ENCODE measurements at places on chromosomes 6 and 20.

- no peak for DNase-seq
Measured at GRCh38 chr6:47203266-47203937, 106.3 kb downstream of the TNFRSF21 start.

- DNase-seq: no peak
Measured at GRCh38 chr20:63522091-63522868, 1.7 kb downstream of the PPDPF start.

DNA sequence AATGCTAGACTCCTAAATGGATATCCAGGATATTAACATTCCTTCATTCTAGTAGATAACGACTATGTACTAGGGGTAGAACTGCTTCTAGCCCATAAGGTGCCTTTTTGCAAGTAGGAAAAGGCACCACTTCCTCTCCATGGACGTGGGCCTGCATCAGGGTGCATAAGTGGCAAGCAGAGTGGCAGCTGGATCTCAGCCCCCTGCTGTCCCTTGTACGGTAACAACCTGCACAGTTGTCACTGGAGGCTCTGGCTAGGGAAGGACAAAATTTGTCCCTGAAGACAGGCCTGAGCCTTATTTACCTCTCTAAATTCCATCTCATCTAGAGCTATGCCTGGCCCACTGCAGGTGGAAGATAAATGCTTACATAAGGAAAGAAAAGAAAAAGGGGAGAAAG, 42.5 kb upstream of the SAYSD1 start:
- no peak for DNase-seq

DNA sequence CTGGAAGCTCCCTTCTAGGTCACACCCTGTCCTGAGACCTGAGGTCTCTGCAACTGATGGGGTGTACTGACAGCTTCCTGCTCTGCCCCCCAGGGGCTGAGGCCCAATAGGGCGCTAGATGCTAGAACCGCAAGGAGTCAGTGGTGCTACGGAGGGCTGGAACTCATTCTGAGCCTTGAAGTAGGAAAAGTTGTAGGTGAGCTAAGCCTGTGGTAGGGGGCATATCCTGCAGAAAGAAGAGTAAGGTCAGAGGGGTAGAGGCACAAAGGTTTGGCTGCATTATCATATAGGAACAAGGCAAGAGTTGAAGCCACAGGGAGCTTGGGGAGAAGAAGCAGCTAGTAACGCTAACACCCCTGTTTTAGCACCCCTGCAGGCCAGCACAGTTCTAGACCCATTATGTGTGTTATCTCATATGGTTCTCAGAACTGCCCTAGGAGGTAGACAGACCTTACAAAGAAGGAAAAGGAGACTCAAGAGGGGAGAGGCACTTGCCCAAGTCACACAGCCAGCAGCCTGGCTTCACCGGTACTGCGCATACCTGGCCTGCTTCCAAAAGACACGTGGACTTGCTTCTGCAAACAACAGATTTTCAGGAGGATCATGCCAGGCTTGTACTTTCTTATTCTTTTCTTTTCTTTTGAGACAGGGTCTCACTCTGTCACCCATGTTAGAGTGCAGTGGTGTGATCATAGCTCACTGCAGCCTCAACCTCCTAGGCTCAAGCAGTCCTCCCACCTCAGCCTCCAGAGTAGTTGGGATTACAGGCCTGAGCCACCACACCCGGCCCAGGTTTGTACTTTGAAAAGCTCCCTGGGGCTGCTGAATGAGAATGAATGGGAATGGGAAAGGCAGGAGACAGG, 156.1 kb downstream of the MRPL14 start:
- DNase-seq: no peak

- no peak for DNase-seq
Measured at GRCh38 chr20:4070323-4071177, 55.2 kb upstream of the RNF24 start.

GRCh38 chr20:4435225-4435624, 286.5 kb upstream of the PRND start:
- no peak for DNase-seq

- no peak for DNase-seq
Measured at GRCh38 chr6:5670811-5671561, 335.7 kb downstream of the NRN1 start.

DNA sequence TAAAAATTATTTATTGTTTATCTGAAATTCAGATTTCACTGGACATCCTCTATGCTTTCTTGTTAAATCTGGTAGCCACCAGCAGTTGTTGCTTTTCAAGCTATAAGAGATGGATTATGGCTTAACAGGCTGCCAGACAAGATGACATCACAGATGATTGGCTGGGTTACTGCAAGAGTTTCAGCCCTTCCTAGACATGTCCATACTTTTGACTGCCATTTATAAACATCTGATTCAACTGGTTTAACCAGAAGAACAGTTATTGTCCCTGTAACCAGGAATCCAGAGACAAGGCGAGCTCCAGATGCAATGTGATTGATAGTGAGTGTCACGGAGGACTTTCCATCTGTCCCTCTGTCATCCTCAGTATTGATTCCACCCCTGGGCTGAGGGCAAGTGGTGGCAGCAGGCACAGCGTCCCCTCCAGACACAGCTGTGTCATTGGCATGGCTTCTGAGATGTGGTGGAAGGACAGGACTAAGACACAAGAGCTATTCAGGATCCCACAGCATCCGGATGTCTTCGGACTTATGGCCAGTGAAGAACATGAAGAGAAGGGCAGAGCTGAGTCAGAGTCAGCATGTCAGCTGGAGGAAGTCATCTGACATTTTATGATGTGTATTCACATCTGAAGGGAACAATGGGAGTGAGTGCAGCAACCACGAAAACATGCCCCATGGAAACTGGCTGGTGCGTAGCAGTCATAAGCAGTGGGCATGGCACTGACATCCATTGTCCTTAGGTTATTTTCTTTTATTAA, 284.5 kb upstream of the CDYL start:
- no peak for DNase-seq

DNA sequence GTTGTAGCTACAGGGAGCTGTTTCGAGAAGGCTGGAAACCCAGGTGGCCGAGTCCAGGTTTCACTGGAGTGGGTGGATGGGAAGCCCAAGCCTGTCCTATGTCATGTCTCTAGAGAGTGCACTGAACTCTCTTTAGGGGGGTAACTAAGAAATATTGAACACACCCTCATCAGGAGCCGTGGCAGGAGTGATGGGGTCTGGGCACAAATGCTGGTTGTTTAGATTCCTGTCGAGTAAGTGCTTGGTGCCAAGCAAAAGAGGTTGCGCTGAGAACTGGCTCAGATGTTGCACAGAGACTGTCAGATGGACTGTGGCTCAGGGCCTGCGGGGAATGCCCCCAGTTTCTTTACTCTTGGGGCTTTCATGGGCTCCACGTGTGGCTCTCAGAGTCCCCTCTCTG, 7.3 kb upstream of the FAM209A start:
- no peak for DNase-seq

GRCh38 chr20:11376998-11377397, 540.7 kb upstream of the BTBD3 start:
- DNase-seq: no peak

- DNase-seq: no peak
Measured at GRCh38 chr6:130994319-130995097, 68.5 kb downstream of the EPB41L2 start.

GRCh38 chr6:130720076-130720715, 107.0 kb upstream of the SMLR1 start:
- no peak for DNase-seq

DNA sequence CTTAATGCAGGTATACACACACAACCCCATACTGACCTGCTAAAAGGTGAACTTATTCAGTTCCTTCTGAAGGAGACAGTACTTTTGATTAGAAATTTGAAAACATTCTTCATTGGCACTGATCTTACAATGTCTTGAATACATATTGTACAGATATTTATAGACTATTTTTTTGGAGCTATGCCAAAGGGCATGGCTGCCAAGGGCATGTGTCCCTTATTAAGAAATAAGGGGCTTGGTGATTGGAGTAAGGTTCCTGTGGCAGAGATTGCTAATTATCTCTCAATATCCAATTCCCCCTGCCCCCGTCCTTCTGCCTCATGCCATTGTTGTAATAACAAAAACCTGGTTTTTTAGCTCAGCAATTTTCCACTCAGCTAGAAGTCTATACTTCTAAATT, 355.9 kb downstream of the FARS2 start:
- DNase-seq: no peak

DNA sequence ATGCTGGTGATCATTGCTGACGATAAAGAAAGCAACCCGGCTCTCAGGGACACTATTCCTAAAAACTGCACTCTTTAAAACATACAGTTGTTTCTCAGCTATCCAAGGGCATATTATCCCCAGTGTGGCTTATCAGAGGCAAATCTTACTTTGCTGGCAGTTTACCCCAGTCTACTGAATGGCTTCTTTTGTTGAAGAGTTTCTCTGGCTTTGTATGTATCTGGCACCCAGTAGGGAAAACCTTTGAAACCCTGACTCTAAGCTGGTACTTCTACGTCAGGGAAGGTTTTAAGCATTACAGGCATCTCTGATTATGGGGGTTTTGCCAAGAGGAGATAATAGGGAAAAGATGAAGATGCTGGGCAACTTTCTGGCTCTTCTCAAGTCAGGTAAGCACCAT, 637.6 kb upstream of the CHD6 start:
- no peak for DNase-seq

DNA sequence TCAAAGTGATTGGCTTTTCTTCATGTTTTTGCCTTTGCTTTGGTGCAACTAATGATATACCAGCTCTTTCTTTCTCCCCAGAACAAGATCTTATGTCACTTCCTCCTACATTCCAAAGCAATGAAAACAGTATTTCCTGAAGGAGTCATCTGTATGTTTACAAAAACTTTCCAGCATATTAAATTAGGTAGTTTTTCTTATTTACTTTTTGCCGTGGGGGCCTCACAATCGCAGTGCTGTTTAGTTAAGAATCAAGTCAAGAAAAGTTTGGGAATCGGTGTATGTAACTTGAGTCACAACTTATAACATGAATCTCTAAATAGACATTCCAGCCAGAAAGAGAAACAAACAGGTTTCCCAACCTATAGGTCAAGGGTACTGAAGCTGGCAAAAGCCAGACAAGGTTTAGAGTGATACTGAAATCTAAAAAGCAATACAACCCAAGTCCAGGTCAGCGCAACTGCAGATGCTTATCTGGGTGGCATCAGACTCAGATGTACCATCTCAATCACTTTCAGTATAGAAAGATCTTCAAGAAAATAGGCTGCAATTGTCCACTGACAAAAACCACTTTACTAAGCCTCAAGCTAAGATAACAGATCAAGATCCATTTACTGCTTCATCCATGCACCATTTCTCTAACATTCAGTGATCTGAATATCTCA, 63.6 kb downstream of the IPCEF1 start:
- no peak for DNase-seq
